Hematopoietic multipotent progenitor cell treated with erythropoietin and hydrocortisone succinate and interleukin-3 and kit ligand, for 8 days (in vitro differentiated cells): ENCODE measurements at places on chromosomes 16 and 17.

DNA sequence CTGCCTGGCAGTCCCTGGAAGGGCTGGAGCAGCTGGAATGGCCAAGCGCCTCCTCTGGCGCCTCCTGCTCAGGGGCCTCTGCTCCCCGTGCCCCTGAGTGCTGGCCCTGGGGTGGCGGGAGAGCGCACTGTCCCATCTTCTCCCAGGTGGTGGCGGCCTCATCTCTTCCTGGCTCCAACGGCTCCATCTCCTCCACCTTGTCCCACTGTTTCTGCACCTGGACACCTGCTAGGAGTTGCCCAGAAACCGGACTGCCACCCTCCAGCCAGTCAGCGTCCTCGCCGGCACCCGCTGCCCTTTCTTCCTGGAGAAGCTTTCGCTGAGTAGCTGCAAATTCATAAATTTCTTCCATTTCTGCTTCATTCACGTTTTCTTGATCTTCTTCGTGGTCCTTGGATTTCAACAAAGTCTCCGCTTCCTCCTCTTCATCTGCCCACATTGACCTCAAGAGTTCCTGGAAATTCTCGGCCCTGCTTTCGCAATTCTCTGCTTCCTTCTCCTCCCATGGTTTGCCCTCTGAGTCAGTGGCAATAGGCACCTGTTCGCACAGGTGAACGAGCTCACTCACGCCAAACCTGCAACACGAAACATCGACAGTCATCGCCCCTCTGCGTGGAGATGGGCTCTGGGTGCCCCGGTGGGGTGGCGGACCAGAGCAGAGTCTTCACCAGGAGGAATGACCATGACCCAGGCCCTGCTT, 13.7 kb upstream of the NLRC3 start:
- DNase-seq, result no peak

DNA sequence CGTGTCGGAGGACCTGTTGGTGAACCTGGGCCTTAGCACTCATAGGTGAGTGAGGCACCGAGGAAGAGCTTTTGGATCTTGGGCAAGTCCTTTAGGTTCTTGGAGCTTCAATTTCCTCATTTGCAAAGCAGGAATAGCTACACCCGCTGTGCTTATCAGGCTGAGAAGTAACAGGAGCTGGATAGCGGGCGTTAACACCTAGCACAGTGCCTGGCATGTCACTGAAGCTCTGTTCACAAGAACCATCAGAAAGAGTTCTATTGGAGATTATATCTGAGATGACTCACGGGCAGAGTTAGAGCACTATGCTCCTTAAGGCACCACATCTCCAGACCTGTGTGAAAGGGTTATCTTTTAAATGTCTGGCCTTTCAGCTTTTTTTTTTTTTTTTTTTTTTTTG, 12.8 kb downstream of the MEOX1 start:
- DNase-seq, result no peak

DNA sequence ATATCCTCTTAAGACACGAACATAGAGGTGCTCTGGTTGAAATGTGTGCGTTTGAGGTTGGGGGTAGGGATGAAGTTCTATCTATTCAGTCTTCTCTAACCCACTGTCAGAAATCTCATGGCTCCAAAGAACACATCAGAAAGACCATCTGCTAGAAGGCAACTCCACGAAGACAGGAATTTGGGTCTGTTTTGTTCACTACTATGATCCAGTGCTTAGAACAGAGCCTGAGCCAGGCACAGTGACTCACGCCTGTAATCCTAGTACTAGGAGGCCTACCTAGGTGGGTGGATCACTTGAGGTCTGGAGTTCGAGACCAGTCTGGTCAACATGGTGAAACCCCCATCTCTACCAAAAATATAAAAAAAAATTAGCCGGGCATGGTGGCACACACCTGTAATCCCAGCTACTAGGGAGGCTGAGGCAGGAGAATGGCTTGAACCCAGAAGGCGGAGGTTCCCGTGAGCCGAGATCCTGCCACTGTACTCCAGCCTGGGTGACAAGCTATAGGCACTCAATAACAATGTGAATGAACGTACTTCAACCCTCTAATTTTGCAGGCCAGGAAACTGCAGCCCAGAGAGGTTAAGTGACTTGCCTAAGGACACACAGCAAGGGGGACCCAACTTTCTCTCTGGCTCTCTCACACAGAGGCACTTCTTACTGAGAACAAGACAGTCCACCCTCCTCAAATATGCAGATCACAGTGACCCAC, 2.3 kb downstream of the CASKIN2 start:
- DNase-seq, result no peak

DNA sequence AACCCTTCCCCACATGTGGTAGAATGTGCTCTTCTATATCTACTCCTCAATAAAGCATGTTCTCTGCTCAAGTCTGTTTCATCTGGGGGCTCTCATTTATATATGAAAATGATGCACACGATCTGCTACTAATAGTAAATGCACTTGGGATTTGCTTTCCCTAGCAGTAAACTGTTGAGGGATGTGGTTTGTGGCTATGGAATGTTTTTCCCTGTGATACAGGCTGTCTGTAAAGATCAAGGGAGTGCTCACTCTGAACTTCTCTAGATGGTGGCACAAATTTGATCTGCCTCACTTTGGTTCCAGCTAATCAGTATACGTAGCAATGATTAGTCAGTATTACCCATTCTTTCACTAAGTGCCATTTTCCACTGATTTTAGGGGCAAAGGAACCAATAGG, 18.8 kb downstream of the TAC4 start:
- DNase-seq, result no peak

DNA sequence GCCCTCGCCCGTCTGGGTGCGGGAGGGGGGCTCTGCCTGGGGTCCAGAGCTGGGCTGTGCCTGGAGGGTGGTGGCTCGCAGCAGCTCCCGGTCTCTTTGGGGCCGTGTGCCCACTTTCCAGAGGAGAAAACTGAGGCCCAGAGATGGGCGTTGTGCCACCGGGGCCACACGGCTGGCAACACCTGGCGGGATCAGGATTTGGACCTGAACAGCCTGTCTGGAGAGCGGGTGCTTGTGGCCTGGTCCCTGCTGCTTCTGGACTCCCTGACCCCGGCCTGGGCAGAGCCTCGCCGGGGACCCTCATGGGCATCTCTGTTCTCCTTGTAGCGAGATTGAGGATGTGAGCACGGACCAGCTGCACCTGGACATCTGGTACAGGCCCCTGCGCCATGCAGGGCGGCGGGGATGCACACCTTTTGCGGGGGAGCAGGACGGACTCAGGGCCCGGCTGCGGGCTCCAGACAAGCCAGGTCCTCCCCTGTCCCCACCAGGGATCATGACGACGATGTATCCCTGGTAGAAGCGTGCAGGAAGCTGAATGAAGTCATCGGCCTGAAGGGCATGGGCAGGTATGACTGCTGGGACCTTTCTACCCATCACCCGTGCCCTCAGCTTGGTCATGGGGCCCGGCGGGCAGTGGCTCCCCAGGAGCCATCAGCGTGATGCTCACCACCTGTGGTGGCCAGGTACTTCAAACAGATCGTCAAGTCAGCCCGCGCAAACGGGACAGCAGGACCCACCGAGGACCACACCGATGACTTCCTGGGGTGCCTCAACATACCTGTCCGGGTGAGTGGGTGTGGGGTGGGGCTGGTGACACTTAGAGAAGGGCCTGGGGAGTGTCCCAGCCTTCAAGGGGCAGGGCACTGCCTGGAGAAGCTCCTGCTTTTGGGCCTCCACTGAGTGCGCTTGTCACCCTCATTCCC, 8.3 kb downstream of the BAIAP3 start:
- no peak for DNase-seq

- no peak for DNase-seq
These were observed 7.7 kb upstream of the AATK start for GRCh38 chr17:81173762-81174155.

DNA sequence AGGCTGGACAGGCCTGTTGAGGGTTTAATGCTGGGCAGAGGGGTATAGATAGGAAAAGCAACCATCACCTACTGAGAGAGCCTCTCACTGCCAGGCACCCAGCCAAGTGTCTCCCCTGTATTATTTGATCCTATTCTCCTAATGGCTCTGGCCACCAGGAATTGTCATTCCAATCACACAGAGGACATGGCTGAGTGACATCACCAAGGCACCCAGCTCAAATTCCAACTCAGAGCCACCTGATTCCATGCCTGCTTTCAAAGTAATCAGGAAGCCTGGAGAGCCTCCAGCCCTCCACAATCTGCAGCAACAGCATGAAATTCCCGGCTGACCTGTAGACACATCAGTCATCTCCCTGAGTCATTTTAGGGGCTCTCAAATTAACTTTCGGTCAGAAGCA, 368.9 kb upstream of the C16orf82 start:
- no peak for DNase-seq

GRCh38 chr17:76107509-76107908, 3.9 kb upstream of the EXOC7 start:
- peak; percentile 66 for DNase-seq

GRCh38 chr17:75154195-75155106, at the start of gene JPT1:
JPT1 (minus strand) TSS chr17:75154512; CDS start chr17:75154397, 115 bp downstream.
- peak; percentile 99 for DNase-seq

- DNase-seq, result no peak
These were observed 17.3 kb downstream of the BANP start for GRCh38 chr16:87968541-87968940.

- no peak for DNase-seq
These were observed 3.4 kb downstream of the MRTFB start for GRCh38 chr16:14074544-14074943.

DNA sequence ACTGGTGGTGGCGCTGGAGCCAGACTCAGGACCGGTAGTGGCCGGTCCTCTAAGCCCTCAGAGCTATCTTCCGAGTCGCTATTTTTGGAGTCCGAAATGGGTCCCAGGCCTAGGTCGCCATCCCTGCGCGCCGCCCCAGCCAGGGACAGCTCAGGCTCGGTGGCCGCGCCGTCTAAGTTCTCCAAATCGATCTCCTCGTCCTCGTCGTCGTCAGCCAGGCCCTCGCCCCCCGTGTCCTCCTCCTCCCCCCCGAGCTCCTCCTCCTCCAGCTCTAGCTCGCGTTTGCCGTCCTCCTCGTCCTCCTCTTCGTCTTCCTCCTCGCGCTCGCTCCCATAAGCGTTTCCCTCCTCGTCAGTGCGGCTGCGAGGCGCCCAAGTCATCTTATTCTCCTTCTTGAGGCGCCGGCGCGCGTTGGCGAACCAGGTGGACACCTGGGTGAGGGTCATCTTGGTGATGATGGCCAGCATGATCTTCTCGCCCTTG, 1.6 kb downstream of the IRX3 start:
- DNase-seq, result no peak

- DNase-seq, result no peak
These were observed 204.8 kb upstream of the COX10 start for GRCh38 chr17:13864521-13864920.
